ENCODE measurements at places on chromosomes 6 and 20. TPM values are rescaled to one million over a fixed set of nuclear protein-coding genes. Genes with fewer than 3 reads are reported as not detected.

DNA sequence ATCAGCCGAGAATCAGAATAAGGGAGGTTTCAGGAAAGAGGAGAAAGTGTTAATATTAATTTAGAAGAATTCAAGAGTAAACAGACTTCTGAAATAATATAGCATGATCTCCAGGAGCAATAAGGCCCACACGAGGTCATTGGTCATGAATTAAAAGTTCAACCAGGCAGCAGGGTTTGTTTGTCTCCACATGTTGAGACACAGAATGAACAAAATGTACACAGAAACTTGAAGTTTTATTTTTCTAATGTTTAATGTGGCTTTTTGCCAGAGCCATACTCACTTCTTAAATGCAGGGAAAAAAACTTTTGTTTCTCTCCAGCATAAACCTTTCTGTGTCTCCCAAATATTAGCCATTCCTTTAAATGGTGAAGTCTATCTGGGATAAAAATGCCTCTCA, 504.5 kb downstream of the HDGFL1 start:
- peaks cover 13% of the 10 kb centered on the region for H3K4me1 ChIP-seq
- H3K4me3 ChIP-seq = no peak overlapping the region
- H3K36me3 ChIP-seq = no peaks in the 10 kb centered on the region

GRCh38 chr6:168737014-168737413, 296.0 kb downstream of the SMOC2 start:
- H3K36me3 ChIP-seq = no peaks in the 10 kb centered on the region
- no peak for DNase-seq
- no peak overlapping the region for H3K4me3 ChIP-seq
- H3K4me1 ChIP-seq = no peaks in the 10 kb centered on the region

GRCh38 chr6:165321555-165322145, 12.2 kb upstream of the C6orf118 start:
- no peaks in the 10 kb centered on the region for H3K4me1 ChIP-seq
- H3K27ac ChIP-seq = no peak overlapping the region
- H3K4me3 ChIP-seq = no peak overlapping the region
- H3K27me3 ChIP-seq = no peaks in the 10 kb centered on the region

Gene LTA
- total RNA-seq = not detected

DNA sequence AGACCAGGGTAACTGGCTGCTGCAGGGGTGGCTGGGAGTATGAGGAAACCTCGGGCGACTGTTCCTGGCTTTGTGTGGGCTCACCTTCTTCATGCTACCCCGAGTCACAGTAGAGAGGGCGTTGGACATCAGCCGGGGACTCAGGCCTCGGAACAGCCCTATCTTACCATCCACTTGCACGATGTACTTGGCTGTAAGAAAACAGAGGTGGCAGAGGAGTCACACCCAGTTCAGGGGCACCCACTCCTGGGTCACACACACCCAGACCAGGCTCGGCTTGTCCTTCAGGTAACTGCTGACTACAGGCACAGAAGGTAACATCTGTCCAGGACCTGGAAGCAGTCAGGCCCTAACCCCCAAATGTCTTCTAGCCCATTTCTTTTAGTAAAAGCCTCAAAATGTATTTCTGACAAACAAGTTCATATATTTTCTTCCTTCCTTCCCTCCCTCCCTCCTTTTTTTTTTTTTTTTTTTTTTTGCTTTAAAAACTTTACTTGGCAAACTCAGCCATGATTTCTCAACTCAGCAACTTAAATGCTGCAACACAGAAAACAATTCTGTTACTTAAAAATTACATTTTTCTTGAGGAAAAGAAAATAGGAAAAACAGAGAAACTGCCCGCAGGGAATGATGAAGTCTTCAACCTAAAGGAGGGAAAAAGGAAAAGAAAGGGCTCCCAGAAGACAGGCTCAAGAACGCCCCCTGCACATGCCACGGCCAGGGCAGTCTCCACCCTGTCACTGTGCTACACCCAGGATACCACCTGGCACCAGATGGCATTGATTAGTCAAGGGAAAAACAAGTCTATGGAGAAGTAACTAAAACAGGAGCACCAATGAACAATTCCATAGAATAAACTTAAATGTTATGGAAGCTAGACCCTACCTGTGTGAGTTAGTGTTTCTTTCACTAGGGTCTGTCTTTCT, 7.3 kb downstream of the MTCH1 start:
- peaks cover 37% of the 10 kb centered on the region for H3K36me3 ChIP-seq
- no peaks in the 10 kb centered on the region for H3K27me3 ChIP-seq
- peaks cover 14% of the 10 kb centered on the region for H3K4me1 ChIP-seq
- DNase-seq = no peak
- H3K4me3 ChIP-seq = no peak overlapping the region

GRCh38 chr20:15794409-15794808, 778.8 kb downstream of the KIF16B start:
- no peaks in the 10 kb centered on the region for H3K27me3 ChIP-seq
- H3K4me1 ChIP-seq = peaks cover 2% of the 10 kb centered on the region
- DNase-seq = no peak
- no peaks in the 10 kb centered on the region for H3K36me3 ChIP-seq
- H3K27ac ChIP-seq = no peak overlapping the region

Gene NEU1
- total RNA-seq = 43.8 TPM

GRCh38 chr6:30061092-30061857, at the start of gene POLR1H:
POLR1H (plus strand) TSS chr6:30061265; CDS start chr6:30061525, 260 bp downstream.
- H3K27ac ChIP-seq = peak within 1 kb of the TSS; percentile 92
- peak; percentile 97 for DNase-seq
- peak within 1 kb of the TSS; percentile 96 for H3K4me3 ChIP-seq
- peaks cover 12% of the 10 kb centered on the region for H3K4me1 ChIP-seq
- H3K27me3 ChIP-seq = no peaks in the 10 kb centered on the region

Gene NKAIN2
- total RNA-seq = 4.9 TPM

Gene LHFPL5
- total RNA-seq = not detected

Gene PBX2
- 49.2 TPM for total RNA-seq

DNA sequence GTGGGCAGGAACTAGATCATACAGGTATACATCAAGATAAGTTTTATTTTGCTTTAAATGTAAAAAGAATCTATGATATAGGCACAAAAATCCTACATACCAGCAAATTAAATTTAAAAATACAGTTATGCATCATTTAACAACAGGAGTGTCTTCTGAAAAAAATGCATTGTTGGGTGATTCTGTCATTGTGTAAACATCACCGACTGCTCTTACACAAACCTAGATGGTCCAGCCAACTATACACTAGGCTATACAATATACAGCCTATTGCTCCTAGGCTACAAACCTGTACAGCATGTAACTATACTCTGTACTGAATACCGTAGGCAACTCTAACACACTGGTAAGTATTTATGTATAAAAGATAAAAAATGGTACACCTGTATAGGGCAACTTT, 139.4 kb downstream of the RNGTT start:
- H3K27me3 ChIP-seq = no peaks in the 10 kb centered on the region
- no peaks in the 10 kb centered on the region for H3K4me1 ChIP-seq
- no peak overlapping the region for H3K4me3 ChIP-seq
- H3K27ac ChIP-seq = no peak overlapping the region

DNA sequence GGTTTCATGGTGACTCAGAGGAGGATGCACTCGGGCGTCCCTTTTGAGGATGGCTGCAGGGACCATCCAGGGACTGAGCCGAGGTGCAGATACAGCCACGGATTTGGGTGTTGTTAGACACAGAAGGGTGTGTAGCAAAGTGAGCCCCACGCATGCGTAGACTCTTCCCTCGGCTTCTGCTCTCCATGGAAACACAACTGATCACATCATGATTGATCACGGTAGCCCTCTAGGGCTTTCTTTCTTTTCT, 606 bp upstream of the ULBP1 start:
- H3K4me1 ChIP-seq = no peaks in the 10 kb centered on the region
- H3K4me3 ChIP-seq = no peak overlapping the region
- H3K36me3 ChIP-seq = no peaks in the 10 kb centered on the region
- peaks cover 12% of the 10 kb centered on the region for H3K27me3 ChIP-seq
- H3K27ac ChIP-seq = no peak overlapping the region
- DNase-seq = no peak

Gene SLC16A10
- 0.05 TPM for total RNA-seq

DNA sequence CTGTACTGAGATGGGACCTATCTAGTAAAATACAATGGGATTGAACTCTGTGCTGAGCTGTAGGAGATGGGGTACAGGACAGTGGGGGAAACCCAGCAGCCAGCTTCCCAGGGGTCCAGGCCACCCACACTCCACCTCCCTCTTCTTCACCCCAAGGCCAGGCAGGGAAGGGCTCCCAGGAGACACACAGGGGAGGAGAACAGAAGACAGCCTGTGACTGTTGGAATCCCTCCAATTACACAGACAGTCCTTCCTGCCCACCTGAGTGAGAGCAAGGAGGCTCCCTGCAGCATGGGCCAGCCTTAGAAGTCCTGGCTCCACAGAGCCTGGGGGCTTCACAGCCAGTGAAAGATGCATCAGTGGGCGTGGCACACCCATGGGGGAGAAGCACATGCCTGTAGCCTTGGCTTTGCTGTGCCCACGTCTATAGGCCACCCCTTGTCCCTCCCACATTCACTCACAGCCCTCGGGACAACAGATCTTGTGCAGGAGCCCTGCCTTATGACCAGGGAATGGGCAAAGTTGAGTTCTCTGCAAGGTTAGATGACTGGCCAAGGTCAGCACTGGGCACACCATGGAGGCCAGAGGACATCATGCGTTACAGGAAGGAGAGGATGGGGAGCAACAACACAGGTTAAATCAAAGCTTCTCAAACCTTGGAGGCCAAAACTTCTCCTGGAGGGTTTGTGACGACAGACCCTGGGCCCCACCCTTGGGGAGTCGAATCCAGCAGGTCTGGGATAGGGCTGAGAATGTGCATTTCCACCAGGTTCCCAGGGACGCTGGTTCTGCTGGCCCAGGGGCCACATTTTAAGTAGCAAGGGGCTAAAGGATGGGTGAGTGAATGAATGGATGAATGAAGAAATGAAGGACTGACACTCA, 12.3 kb upstream of the CST7 start:
- no peak overlapping the region for H3K4me3 ChIP-seq
- H3K4me1 ChIP-seq = no peaks in the 10 kb centered on the region
- no peaks in the 10 kb centered on the region for H3K36me3 ChIP-seq
- no peak for DNase-seq

- no peak overlapping the region for H3K27ac ChIP-seq
- no peak overlapping the region for H3K4me3 ChIP-seq
- H3K4me1 ChIP-seq = peaks cover 7% of the 10 kb centered on the region
- no peaks in the 10 kb centered on the region for H3K27me3 ChIP-seq
- no peak for DNase-seq
- peaks cover 10% of the 10 kb centered on the region for H3K36me3 ChIP-seq
Measured at GRCh38 chr6:144756469-144756868, 471.3 kb downstream of the UTRN start.

All from MCF 10A (cell line).